H9 (cell line): ENCODE measurements at places on chromosomes 5 and 9. TPM values are rescaled to one million over a fixed set of nuclear protein-coding genes. Genes with fewer than 3 reads are reported as not detected.

GRCh38 chr5:124658867-124659557, 87.4 kb downstream of the ZNF608 start:
- no peaks in the 10 kb centered on the region for H3K27me3 ChIP-seq
- no peak overlapping the region for H3K27ac ChIP-seq
- DNase-seq = no peak
- H3K36me3 ChIP-seq = no peaks in the 10 kb centered on the region
- peaks cover 25% of the 10 kb centered on the region; the same call in 1 of the 2 replicates for H3K4me1 ChIP-seq

The DIPK1B gene
- total RNA-seq = 38.2 and 40.3 TPM in 2 replicates

The AIF1L gene
- 122 and 126 TPM in 2 replicates for total RNA-seq

The C9orf50 gene
- not detected in 2 replicates for total RNA-seq

- no peak for DNase-seq
- H3K36me3 ChIP-seq = no peaks in the 10 kb centered on the region
- H3K4me1 ChIP-seq = no peaks in the 10 kb centered on the region; the same call in 1 of the 2 replicates
- no peak overlapping the region for H3K4me3 ChIP-seq
- H3K27ac ChIP-seq = no peak overlapping the region
Measured at GRCh38 chr9:33105504-33105903, 29.0 kb upstream of the SMU1 start.

The ROR2 gene
- 2.7 TPM in 2 replicates for total RNA-seq

The FOXD4L3 gene
- 0.26 TPM in 1 of 2 replicates, not detected in the other for total RNA-seq

The KYAT1 gene
- 14.6 and 15.2 TPM in 2 replicates for total RNA-seq

DNA sequence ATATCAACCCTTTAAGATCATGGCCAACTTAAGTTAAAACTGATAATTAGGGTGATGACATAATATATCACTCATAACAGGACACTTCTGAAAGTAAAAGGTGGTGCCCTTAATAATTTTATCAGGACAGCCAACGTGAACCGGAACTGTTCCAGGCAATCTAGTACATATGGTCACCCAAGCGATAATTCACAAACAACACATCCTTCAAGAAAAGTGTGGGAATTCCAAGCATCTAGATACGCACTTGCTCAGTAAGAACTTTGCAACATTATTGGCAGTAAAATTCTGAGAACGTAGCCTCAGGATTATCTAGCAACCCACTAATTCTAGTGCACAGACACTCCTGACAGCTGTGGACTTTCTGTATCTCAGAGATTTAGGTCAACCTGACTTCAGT, 85.7 kb downstream of the ALDH7A1 start:
- H3K36me3 ChIP-seq = no peaks in the 10 kb centered on the region
- H3K4me1 ChIP-seq = peaks cover 3% of the 10 kb centered on the region; the same call in 1 of the 2 replicates
- H3K27me3 ChIP-seq = no peaks in the 10 kb centered on the region
- no peak overlapping the region for H3K27ac ChIP-seq
- no peak for DNase-seq

The SPAG8 gene
- total RNA-seq = 0.46 and 0.50 TPM in 2 replicates

GRCh38 chr5:33227746-33228145, 213.0 kb upstream of the TARS1 start:
- H3K4me1 ChIP-seq = no peaks in the 10 kb centered on the region
- H3K36me3 ChIP-seq = no peaks in the 10 kb centered on the region
- no peaks in the 10 kb centered on the region for H3K27me3 ChIP-seq
- no peak overlapping the region for H3K27ac ChIP-seq
